Spinal cord (tissue), 10 donors: ENCODE measurements at places on chromosomes 6 and 20. TPM values are rescaled to one million over a fixed set of nuclear protein-coding genes. Genes with fewer than 3 reads are reported as not detected.
A peak's percentile ranks its signal among the peaks of the same experiment; 100 is the strongest.

DNA sequence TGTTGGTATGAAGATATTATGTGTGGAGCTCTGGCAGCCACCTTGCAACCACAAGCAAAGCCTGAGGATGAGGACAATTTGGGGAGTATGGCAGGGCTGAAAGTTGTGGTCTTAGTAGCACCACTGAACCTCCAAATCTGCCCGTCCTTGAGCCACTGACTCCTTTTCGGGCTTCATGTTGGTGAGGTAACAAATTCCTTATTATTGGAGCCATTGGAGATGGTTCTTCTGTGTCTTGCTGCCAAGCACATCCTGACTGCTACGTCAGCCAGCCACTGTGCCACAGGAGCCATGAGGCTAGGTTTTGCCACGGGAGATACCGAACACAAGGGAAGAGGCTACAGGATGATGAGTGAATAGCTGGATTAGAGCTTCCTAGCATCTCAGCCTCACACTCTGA is 201.6 kb downstream of the BMP7 start:
- H3K27ac ChIP-seq: no peak overlapping the region
- H3K36me3 ChIP-seq: no peaks in the 10 kb centered on the region
- H3K27me3 ChIP-seq: peaks cover 18% of the 10 kb centered on the region
- no peaks in the 10 kb centered on the region for H3K4me1 ChIP-seq
- H3K4me3 ChIP-seq: no peak overlapping the region
- DNase-seq: no peak

GRCh38 chr6:4714961-4715501 is 61.2 kb upstream of the CDYL start:
- no peak for DNase-seq
- no peak overlapping the region for H3K4me3 ChIP-seq
- no peaks in the 10 kb centered on the region for H3K4me1 ChIP-seq
- no peaks in the 10 kb centered on the region for H3K36me3 ChIP-seq

DNA sequence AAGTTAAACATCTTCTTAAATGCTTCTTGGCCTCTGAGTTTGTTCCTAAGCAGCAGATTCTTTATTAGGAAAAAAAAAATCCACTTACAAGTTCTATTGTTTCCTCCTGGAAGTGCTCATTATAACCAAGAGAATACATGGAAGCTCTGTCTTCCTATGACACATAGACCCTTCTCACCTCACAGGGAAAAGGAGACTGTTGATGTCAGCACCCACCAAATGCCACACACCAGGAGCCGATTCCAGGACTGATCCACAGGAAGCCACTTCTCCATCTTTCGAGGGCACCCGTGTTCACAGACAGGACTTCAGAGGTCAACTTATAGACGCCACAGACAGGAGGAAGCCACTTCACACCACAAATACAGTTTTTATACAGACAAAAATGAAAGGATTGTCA is 13.4 kb upstream of the BNIP5 start:
- no peaks in the 10 kb centered on the region for H3K27me3 ChIP-seq
- peaks cover 11% of the 10 kb centered on the region for H3K4me1 ChIP-seq
- no peaks in the 10 kb centered on the region for H3K36me3 ChIP-seq
- no peak for DNase-seq
- no peak overlapping the region for H3K27ac ChIP-seq

PRL gene
- total RNA-seq: 0.11 TPM

CD93 gene
- 33.4 TPM for total RNA-seq

DNA sequence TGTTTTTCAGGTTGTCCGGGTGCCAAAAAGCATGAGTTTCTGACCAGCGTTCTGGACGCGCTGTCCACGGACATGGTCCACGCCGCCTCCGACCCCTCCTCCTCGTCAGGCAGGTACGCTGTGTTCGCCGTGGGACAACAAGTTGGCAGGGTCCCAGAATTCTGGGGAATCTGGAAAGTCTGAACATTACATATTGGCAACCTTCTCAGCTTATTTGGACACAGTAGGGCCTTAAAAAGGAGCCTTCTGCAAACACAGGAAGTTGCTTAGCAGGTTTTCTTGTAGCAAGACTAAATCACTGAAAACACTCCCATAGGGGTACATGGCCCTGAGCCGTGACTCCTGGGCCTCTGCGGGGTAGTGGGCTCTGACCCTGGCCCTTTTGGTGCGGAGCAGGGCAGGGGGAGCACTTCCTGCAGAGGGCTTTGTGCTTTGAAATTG is 209.7 kb downstream of the SMOC2 start:
- no peak overlapping the region for H3K27ac ChIP-seq
- peaks cover 3% of the 10 kb centered on the region for H3K27me3 ChIP-seq
- H3K4me3 ChIP-seq: no peak overlapping the region
- no peaks in the 10 kb centered on the region for H3K36me3 ChIP-seq
- DNase-seq: no peak

GRCh38 chr20:38222923-38223742 is 37.4 kb downstream of the KIAA1755 start:
- no peak for DNase-seq
- H3K4me3 ChIP-seq: no peak overlapping the region
- no peaks in the 10 kb centered on the region for H3K27me3 ChIP-seq
- peaks cover 7% of the 10 kb centered on the region for H3K36me3 ChIP-seq
- no peak overlapping the region for H3K27ac ChIP-seq

RBPJL gene
- total RNA-seq: 0.20 TPM

- DNase-seq: peak; percentile 38
- H3K27me3 ChIP-seq: no peaks in the 10 kb centered on the region
- no peak overlapping the region for H3K4me3 ChIP-seq
These were observed 27.4 kb downstream of the CBLN4 start for GRCh38 chr20:55977690-55978459.

BMP2 gene
- total RNA-seq: 10.1 TPM

DNA sequence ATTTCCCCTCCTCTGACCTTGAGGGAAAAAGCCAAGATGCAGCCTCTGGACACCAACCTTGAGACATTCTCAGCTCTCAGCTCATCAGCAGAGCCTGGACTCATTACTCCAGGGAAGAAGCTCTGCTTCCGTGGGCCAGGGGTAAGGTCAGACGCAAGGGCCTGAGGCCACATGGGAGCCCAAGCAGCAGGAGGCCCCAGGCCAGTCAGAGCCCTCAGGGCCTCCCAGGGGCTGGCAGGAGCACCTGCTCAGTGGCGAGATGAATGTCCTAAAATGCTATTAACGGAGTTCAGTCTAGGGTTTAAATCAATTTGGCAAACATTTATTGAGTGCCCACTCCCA is 208.6 kb downstream of the ERMARD start:
- no peaks in the 10 kb centered on the region for H3K36me3 ChIP-seq
- no peak overlapping the region for H3K4me3 ChIP-seq
- peaks cover 3% of the 10 kb centered on the region for H3K27me3 ChIP-seq
- H3K4me1 ChIP-seq: peaks cover 35% of the 10 kb centered on the region
- no peak overlapping the region for H3K27ac ChIP-seq

SYCP2 gene
- 2.4 TPM for total RNA-seq

DNA sequence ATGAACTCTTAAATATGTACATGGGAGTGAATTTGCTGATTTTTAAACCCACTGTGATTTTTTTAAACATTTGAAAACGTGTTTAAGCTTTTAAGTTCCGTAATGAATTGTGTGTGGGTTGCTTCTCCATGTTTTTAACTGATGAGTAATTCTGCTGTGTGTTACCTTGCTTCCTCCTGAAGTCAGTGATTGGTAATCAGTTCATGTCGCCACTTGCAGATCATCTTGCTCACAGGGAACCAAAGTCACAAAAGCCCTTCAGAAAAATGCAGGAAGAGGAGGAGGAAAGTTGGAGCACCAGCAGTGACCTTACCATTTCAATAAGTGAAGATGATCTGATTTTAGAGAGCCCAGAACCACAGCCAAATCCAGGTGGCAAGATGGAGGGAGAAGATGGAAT is 36.7 kb downstream of the KIZ start:
- no peaks in the 10 kb centered on the region for H3K4me1 ChIP-seq
- H3K27me3 ChIP-seq: no peaks in the 10 kb centered on the region
- H3K36me3 ChIP-seq: no peaks in the 10 kb centered on the region
- H3K4me3 ChIP-seq: no peak overlapping the region

L3MBTL1 gene
- total RNA-seq: 24.9 TPM

CLPSL2 gene
- total RNA-seq: not detected

RNASET2 gene
- total RNA-seq: 66.6 TPM

DNA sequence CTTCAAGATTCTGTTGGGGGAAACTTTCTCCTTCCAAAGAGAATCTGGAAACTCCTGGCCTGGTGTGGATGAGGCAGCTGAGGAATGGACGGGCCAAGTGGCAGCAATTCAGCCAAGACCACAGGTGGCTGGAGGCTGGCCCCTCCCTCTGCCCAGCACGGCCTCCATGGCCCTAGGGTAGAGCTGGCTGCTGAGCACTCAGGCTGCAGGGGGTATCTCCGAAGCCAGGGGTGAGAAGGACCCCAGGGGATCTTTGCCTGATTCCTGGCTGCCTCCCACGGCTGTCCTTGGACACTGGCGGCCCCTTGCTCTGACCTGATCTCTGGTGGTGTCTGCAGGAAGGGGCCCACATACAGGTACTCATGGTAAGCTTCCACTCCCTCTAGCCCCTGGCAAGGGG is 39.0 kb downstream of the GRM4 start:
- H3K4me1 ChIP-seq: peaks cover 13% of the 10 kb centered on the region
- H3K27me3 ChIP-seq: no peaks in the 10 kb centered on the region
- H3K4me3 ChIP-seq: no peak overlapping the region

DNA sequence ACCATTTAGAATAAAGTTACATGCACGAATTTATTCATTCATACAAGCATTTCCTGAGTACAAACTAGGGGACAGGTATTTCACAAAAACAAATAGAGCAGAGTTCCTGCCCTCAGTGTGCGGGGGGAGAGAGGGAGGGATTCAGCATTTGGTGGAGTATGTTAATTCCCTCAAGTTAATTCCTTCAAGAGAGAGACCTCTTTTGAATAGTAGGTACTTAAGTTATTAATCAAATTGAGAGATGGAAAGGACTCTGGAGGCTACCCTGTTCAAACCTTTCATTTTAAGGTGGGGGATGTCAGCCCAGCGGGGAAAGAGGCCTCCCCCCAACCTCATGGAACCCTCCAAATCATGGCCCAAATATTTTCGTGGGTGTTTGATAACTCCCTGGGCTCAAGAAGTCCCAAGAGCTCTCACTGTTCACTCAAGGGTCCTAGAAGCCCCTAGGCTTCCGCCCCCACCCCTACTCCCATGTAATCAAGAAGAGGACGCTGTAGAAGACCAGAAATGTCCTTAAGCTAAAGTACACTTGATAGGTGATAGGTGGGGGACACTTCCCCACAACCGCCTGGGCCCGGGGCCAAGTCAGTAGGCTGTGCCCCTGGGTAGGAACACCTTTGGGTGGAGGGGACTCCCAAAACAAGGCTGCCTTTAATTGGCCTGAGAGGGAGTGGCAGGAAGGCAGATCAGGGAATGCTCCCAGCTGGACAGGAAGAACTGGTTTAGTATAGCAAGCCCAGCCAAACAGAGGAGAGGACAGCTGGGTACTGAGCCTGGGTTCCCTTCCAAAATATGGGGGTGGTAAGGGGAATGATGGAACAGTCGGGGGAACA is 2.9 kb downstream of the SDC4 start:
- no peak overlapping the region for H3K27ac ChIP-seq
- peaks cover 29% of the 10 kb centered on the region for H3K4me1 ChIP-seq
- H3K27me3 ChIP-seq: peaks cover 14% of the 10 kb centered on the region
- H3K4me3 ChIP-seq: no peak overlapping the region

DNA sequence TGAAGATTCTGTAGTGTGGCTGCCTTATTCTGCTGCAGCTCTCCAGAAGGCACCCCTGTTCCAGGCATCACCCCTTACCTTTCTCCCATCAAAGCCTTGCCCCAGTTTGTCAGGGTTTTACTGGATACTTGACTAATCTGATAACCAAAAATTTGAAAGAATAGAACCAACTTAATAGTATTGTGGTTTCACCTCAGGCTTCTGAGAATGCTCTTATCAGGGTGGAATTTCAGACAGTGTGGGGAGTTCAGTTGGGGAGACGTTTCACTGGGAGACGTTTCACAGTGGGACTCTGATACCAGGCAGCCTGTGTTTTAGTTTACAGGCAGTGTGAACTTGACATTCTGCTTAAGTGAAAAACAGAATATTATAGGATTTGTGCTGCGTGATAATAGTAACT is 50.5 kb downstream of the SCAND1 start:
- peaks cover 3% of the 10 kb centered on the region for H3K36me3 ChIP-seq
- H3K4me1 ChIP-seq: no peaks in the 10 kb centered on the region
- no peaks in the 10 kb centered on the region for H3K27me3 ChIP-seq
- no peak for DNase-seq
- H3K27ac ChIP-seq: no peak overlapping the region

TAAR9 gene
- total RNA-seq: not detected

GRCh38 chr20:45843506-45843905 is 9.9 kb downstream of the SNX21 start:
- DNase-seq: no peak
- peaks cover 69% of the 10 kb centered on the region for H3K36me3 ChIP-seq
- H3K27me3 ChIP-seq: no peaks in the 10 kb centered on the region

DNA sequence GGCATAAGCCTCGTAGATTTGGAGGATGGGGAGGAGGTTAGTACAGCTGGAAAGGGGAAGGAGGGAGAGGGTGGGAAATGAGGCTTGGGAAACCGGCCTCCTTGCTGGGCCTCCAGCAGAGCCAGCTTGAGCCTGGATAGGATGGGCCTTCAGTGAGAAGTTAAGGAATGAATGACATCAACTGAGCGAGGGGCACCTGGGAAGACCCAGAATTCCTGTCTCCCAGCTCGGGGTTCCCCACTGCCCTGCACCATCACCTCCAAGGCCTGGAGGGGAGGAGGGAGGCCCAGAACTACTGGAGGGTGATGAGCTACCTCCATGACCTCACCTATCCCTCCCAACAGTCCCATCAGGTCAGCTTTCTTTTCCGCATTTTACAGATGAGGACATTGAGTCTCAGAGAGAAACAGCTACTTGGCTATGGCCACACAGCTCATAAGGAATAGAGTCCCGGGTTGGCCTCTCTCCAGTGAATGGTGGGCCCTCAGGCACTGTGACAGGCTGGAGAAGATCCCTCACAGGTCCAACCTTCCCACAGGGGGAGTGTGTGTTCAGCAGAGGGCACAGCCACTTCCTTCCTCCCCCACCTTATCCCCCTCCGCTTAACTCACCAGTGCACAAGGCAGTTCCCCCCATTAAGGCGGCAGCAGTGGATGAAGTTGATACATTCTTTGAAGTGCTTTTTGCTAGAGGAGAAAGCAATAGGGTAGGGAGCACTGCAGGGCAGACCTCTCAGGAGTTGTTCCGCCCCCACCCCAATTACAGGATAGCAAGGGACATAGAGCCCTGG is 6.8 kb downstream of the DUSP15 start:
- peaks cover 26% of the 10 kb centered on the region for H3K36me3 ChIP-seq
- H3K4me1 ChIP-seq: peaks cover 26% of the 10 kb centered on the region
- no peaks in the 10 kb centered on the region for H3K27me3 ChIP-seq

DNAH8 gene
- 0.10 TPM for total RNA-seq
